ENCODE measurements at places on chromosomes 13 and 19.
A peak's percentile ranks its signal among the peaks of the same experiment; 100 is the strongest.

DNA sequence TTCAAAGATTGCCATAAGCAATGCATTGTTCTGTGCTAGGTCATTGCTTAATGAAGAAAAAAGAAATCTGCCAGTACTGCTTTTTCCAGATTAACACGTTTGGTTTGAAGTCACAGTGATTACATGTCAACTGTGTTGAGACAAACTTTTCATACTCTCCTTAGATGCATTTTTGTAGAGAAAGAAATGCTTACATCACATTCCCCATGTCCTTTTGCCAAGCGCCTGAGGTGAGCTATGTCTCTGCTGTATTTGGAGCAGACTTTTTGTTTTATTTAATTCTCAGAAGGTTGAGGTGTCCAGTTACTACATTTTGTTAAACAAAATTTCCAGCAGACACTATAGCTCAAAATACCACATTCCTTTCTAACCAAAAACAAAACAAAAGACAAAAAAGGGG is 16.2 kb downstream of the LACC1 start:
- H3K4me1 ChIP-seq = no peaks in the 10 kb centered on the region
- no peaks in the 10 kb centered on the region for H3K27me3 ChIP-seq
- ATAC-seq = no peak
- no peak overlapping the region for H3K27ac ChIP-seq
- H3K36me3 ChIP-seq = peaks cover 18% of the 10 kb centered on the region

DNA sequence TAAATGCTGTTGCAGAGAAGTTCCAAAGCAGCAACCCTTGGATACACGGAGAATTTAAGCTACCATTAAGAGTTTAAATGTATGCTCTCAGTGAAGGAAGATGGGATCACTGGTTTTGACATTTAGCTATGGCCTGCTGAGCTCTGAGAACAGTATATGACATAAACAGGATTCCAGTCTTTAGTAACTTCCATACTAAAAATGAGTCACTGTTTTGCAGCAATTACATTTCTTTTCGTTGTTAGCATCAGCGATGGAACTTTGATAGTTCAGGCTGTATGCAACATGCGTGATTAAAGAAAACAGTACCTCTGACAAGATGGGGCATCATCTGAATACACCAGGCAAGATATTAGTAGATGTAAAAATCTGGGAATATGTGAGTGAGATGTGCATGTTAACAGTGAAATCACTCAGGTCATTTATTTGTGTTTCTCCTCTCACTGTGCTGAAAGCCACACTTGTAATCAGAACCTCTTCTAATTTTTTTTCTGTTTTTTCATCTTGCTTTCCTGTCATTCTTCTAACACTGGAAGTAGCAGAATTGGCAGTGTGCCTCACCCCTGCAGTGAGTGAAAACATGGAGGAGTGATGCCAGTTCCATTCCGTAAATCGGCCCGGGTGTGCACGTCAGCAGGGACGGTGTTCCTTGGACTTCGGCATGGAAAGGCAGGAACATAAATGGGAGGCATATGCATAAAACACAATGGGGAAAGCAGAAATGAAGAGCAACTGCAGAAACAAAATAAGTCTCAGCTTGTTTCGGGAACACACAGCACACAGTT is 361.5 kb downstream of the OXGR1 start:
- H3K4me3 ChIP-seq = no peak overlapping the region
- no peaks in the 10 kb centered on the region for H3K36me3 ChIP-seq
- H3K4me1 ChIP-seq = no peaks in the 10 kb centered on the region

DNA sequence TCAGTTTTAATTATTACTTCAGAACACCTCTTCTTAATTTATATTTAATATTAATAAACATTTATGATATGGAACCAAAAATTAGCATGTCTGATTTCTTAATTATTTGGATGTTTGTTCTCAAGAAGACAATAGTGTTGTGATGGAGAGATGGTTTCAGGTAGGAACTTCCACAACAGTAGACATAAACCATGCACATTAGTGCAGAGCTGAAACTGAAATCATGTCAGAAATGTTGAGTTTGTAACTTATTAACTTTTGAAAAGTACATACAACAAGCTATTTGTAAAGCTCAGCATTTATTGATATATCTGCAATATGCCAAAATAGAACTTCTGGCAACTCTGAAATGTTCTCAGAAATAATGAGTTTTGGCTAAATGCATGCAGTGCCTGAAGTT is 11.8 kb upstream of the EDNRB start:
- H3K4me1 ChIP-seq = no peaks in the 10 kb centered on the region
- H3K4me3 ChIP-seq = no peak overlapping the region
- H3K27ac ChIP-seq = no peak overlapping the region
- ATAC-seq = no peak
- no peaks in the 10 kb centered on the region for H3K36me3 ChIP-seq

- no peak for ATAC-seq
- no peaks in the 10 kb centered on the region for H3K36me3 ChIP-seq
- H3K27ac ChIP-seq = no peak overlapping the region
- no peaks in the 10 kb centered on the region for H3K4me1 ChIP-seq
- no peaks in the 10 kb centered on the region for H3K27me3 ChIP-seq
- no peak overlapping the region for H3K4me3 ChIP-seq
Observed at GRCh38 chr19:31141301-31141700, 207.9 kb downstream of the TSHZ3 start.

DNA sequence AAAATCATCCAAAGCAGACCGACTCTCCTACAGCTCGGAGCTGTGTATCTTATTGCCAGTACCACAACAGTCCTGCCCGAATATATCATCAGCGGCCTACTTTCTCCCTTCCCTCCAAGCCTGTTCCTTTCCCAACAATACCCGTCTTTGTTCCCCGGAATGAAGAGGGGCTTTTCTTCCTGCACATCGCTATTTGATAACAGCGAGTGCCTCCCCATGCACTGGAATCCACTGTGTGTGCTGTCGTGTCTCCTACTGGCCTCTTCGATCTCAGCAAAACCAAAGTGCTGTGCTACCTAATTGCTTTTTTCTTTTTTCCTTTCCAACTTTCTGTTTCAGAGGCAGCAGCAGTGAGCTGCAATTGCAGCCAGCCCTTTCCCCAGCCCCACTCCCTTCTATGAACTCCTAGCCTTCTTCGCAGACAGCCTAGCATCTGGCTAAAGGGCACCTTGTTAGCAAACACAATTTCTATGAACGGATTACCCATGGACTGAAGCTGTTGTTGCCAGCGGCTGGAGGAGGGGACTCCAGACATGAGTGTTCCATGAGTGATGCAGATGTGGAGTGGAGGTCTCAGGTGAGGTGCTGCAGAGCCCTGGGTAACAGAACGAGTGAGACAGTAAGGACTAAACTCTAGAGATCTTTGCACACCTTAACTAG is 43.4 kb downstream of the EFNB2 start:
- H3K27me3 ChIP-seq = peaks cover 67% of the 10 kb centered on the region
- no peak overlapping the region for H3K27ac ChIP-seq
- no peaks in the 10 kb centered on the region for H3K36me3 ChIP-seq
- H3K4me3 ChIP-seq = no peak overlapping the region
- peaks cover 26% of the 10 kb centered on the region for H3K4me1 ChIP-seq
- ATAC-seq = no peak

DNA sequence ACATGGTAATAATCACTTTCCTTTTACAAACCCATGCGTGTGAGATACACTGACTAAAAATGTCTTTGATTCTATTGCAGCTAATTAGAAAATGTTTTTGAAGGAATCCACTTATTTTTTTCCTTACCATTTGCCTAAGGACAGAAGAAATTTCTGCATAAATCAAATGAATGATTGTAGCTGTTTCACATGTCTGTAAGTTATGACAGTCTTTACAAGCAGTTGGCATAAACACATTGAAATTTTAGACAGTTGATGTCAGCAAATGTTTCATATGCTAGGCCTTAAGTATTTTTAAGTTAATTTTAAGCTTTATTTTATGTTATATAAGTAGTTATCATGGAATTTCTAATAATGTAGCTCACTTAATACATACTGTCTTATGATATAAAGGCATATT is 598.4 kb upstream of the SLITRK6 start:
- no peak overlapping the region for H3K4me3 ChIP-seq
- no peaks in the 10 kb centered on the region for H3K27me3 ChIP-seq
- H3K27ac ChIP-seq = no peak overlapping the region
- no peaks in the 10 kb centered on the region for H3K4me1 ChIP-seq
- H3K36me3 ChIP-seq = no peaks in the 10 kb centered on the region
- ATAC-seq = no peak

- H3K4me3 ChIP-seq = no peak overlapping the region
- H3K27me3 ChIP-seq = no peaks in the 10 kb centered on the region
- no peak for ATAC-seq
- H3K27ac ChIP-seq = no peak overlapping the region
- no peaks in the 10 kb centered on the region for H3K36me3 ChIP-seq
Observed at GRCh38 chr13:69660155-69660554, 447.5 kb upstream of the ATXN8OS start.

DNA sequence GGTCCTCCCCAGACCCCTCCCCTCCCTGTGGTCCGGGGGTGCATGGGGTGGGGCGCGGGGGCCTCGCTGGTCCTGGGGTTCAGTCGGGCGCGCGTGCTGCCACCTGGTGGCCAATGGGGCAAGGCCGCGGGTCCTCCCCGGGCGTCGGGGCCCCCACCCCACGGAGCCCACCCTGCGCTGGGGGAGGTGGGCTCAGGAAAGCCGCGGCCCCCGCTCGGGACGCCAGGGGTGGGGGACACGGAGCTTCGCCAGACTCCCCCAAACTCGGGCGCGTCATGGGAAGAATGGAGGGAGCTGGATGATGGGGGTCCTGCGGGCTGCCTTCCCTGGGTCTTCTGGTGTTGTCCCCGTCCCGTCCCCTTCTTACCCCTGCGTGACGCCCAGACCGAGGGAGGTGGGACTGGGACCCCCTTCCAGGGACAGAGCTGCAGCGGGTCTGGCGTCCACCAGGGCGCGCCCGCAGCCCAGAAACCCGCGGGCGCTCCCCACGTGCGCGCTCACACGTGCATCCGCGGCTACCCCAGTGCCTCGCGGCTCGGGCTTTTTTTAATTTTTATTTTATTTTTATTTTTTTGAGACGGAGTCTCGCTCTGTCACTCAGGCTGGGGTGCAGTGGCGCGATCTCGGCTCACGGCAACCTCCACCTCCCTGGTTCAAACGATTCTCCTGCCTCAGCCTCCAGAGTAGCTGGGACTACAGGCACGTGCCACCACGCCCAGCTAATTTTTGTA is 19.8 kb upstream of the TCF3 start:
- H3K27ac ChIP-seq = no peak overlapping the region
- peak overlapping the region; percentile 68 for H3K4me3 ChIP-seq
- H3K36me3 ChIP-seq = no peaks in the 10 kb centered on the region
- H3K27me3 ChIP-seq = peaks cover 38% of the 10 kb centered on the region

DNA sequence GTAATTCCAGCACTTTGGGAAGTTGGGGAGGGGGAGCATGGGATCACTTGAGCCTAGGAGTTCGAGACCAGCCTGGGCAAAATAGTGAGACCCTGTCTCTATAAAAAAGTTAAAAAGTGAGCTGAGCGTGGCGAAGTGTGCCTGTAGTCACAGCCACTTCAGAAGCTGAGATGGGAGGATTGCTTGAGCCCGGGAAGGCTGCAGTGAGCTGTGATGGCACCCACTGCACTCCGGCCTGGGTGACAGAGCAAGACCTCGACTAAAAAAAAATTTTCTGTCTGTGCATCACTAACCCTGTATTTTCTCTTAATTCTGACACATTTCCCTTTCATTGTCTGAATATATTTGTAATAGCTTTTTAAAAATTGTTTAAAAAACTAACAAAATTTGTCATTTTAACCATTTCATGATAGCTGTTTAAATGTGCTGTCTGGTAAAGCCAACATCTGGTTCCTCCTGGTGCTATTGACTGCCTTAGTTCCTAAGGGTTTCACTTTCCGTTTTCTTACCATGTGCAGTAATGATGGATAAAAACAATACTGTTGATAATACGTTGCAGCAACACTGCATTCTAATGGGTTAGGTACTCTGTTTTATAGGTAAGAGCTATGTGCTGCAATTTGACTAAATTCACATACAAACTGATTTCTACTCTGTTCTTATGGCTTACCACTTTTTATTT is 29.7 kb downstream of the LATS2 start:
- no peak overlapping the region for H3K27ac ChIP-seq
- H3K36me3 ChIP-seq = no peaks in the 10 kb centered on the region
- no peak overlapping the region for H3K4me3 ChIP-seq
- H3K4me1 ChIP-seq = no peaks in the 10 kb centered on the region
- no peak for ATAC-seq

DNA sequence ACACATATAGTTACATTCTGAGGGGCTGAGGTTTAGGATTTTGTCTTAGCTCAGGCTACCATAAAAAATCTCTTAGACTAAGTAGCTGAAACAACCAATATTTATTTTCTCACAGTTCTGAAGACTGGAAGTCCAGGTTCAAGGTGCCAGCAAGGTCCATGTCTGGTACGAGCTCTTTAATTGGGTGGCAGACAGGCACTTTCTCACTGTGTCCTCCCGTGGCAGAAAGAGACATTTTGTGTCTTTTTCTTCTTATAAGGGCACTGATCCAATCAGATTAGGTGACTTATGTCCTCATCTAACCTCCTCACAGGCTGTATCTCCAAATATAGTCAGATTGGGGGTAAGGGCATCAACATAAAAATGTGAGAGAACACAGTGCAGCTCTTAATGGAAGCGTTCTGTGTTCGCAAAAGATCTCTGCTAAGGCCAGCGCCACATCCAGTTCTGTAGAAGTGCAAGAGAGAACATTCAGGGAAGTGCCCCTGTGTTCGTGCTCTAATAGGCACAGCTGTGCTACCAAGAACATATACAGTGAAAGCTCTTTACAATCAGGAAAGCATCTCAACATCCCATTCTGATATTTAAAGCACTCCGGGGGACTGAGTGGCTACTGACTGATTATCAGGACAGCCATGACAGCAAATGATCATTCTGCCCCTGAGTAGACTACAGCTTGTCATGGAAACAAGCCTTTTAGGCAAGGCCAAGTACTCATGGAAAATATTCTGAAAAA is 819.2 kb downstream of the LIG4 start:
- no peaks in the 10 kb centered on the region for H3K27me3 ChIP-seq
- ATAC-seq = no peak
- no peak overlapping the region for H3K4me3 ChIP-seq
- H3K27ac ChIP-seq = no peak overlapping the region
- no peaks in the 10 kb centered on the region for H3K4me1 ChIP-seq
- H3K36me3 ChIP-seq = no peaks in the 10 kb centered on the region
